ENCODE measurements at places on chromosomes 5 and 9.

DNA sequence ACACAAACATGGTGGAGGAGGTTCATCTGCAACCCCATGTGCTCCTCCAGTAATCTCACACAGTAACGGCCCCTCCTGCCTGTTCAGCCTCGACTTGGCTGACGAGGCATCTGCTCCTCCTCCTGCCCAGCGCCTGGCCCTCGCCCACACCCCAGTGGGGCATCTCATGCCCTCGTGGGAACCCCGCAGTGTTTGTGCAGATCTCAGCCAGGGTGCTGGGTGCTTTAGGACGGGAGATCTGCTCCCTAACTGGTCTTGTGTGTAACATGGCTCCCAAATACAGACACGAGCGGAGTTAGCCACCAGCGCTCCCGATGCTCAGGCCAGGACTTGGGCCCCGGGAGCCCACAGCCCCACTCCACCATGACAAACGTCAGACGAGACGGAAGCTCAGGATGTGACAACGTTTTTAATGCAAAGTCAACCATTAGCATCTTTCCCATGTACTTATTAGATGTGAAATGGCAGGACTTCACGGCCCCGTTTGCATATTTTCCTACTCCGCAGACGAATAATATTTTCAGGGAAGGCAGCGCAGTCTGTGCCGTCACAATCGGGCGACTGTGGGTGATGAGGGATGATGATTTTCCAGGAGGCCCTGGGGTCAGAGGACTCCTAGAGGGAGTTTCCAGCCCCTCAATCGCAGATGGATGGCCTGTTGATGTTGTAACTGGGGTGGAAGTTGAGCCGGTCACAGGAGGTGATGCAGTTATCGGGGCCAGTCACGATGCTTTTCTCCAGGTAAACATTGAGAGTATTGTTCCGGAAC, 5.5 kb upstream of the MRPS2 start:
- no peak for DNase-seq

GRCh38 chr5:150106674-150107426, 20.5 kb upstream of the CSF1R start:
- no peak for DNase-seq

GRCh38 chr5:164672205-164672604, 1166.8 kb downstream of the MAT2B start:
- no peak for DNase-seq

GRCh38 chr9:101398930-101399642, 435 bp downstream of the ZNF189 start:
- DNase-seq, result no peak

DNA sequence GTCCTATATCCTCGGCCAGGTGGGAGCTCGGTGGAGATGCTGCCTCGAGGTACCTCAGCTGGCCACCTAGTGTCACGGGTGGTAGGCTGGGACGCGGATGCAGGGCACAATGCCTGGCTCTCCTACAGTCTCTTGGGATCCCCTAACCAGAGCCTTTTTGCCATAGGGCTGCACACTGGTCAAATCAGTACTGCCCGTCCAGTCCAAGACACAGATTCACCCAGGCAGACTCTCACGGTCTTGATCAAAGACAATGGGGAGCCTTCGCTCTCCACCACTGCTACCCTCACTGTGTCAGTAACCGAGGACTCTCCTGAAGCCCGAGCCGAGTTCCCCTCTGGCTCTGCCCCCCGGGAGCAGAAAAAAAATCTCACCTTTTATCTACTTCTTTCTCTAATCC, 2.0 kb downstream of the PCDHGC3 start:
- no peak for DNase-seq

GRCh38 chr9:130845901-130846481, 10.9 kb downstream of the ABL1 start:
- no peak for DNase-seq

DNA sequence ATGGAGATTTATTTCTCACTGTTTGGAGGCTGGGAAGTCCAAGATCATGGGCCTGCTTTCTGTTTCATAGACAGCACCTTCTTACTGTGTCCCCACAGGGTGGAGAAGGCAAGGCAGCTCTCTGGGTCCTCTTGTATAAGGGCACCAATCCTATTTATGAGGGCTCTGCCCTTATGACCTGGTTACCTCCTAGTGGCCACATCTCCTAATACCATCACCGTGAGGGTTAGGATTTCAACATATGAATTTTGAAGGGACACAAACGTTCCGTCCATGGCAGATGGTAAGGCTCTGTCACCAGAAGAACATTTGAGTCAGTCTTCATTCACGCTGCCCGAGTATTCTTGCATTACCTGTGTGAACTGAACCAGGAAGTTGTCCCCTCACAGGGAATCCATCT, 48.4 kb downstream of the ANKRD33B start:
- no peak for DNase-seq

DNA sequence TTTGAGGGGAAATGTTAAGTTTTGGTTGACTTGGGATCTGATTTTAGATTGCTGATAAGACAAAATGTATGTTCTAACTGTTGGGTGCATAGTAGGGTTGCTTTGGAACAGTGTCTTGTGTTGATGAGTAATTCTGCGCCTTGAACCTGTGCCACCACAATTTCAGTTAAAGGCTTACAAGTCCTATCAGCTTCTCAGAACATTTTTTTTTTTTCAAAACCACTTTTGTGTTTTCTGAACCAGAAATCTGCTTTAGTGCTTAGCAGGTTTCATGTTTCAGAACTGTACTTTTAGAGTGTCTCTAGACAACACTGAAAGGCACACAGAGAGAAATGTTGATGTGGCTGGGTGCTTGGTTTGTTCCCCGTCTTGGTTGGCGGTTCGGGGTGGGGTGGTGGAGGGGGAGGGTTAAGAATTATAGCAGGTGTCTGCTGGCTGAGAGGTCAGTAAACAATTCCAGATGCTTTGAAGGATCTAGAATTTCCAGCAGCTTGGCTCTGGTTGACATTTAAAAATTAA, 84.6 kb downstream of the ANKRD55 start:
- DNase-seq, result peak; percentile 13

DNA sequence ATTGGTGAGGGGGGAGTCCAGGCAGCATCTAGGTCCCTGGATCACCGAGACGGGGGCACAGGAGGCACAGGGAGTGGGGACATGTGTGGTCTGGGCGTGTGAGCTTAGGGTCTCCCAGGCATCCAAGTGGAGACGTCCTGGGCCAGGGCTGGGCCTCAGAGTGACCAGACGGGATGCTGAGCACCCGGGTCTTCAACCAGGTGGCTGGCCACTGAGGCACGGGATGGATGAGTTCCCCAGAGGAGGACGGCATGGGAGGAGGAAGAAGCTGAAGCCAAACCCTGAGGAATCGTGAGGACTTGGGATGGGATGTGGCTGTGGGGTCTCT, 88.0 kb downstream of the LMX1B start:
- DNase-seq, result no peak

DNA sequence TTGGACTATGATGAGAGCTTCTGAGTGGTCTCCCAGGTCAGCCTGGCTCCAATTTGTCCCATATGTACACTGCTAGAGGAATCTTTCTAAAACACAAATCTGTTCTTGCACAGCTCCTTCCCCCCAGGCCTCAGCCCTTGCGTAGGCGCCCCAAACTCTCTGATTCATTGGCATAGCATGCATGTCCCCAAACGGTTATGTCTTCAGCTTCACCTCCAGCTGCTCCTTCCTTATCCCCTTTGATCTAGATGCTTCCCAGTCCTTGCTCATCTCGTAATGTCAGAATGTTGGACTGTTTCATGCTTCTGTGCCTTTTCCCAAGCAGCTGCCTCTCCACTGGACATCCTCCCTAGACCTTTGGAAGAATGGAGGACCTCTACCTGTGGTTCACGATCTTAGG, 60.1 kb upstream of the BASP1 start:
- DNase-seq, result no peak

GRCh38 chr5:92860061-92860460, 721.0 kb downstream of the NR2F1-AS1 start:
- DNase-seq, result no peak

DNA sequence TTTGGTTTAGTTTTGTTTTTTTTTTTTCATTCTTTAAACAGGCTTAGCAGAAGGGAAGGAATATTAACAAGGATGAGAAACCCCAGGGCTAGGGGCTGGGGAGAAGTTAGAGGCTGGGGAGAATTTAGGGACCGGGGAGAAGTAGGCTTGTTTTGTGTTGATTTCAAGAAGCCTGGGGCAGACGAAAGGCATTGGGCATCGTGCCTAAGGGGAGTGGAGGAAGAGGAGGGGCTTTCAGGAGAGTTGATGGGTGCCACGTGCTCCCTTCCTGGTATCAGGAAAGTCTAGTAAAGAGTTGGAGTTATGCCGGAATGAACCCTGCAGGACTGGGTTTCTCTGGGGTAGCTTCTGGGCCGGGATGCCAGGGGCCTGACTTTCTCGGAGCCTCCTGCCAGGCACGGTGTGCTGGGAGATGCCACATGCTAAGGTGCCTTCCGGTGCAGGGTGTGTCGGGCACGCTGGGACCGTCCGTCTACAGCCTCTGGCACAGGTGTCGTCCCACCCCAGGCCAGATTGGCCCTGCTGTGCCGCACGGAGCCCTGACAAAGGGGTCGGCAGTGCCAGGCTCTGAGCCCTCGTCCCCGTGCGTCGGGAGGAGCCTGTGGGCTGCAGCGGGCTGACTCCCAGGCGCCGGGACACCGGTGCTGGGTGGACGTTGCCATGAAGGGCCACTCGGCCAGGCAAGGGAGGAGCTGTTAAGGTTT, 159.9 kb downstream of the OLFM1 start:
- no peak for DNase-seq

- peak; percentile 44 for DNase-seq
Measured at GRCh38 chr9:120845255-120845654, 2.5 kb upstream of the PSMD5 start.

- no peak for DNase-seq
Measured at GRCh38 chr9:131272212-131272611, 4.1 kb downstream of the FAM78A start.

GRCh38 chr9:131275332-131276093, 797 bp downstream of the FAM78A start:
- no peak for DNase-seq

- DNase-seq, result no peak
Measured at GRCh38 chr5:100407053-100407452, 128.1 kb upstream of the FAM174A start.

- no peak for DNase-seq
Measured at GRCh38 chr5:34728236-34728635, 72.1 kb downstream of the RAI14 start.

DNA sequence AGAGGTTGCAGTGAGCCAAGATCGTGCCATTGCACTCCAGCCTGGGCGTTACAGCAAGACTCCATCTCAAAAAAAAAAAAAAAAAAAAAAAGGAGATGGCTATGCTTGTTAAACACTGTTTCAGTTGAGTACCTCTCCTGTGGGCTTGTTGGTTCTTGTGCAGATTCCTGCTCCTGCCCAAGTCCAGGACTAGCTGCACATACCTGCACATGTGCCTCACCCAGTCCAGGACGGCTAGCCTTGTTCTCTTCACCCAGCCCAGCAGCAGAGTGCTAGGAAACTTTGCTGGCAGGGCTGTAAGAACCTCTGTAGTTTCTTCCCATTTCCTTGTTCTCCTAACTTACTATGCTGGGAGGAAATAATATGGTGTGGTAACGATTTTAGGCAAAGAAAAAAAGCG, 234.1 kb upstream of the DMRT1 start:
- DNase-seq, result no peak

DNA sequence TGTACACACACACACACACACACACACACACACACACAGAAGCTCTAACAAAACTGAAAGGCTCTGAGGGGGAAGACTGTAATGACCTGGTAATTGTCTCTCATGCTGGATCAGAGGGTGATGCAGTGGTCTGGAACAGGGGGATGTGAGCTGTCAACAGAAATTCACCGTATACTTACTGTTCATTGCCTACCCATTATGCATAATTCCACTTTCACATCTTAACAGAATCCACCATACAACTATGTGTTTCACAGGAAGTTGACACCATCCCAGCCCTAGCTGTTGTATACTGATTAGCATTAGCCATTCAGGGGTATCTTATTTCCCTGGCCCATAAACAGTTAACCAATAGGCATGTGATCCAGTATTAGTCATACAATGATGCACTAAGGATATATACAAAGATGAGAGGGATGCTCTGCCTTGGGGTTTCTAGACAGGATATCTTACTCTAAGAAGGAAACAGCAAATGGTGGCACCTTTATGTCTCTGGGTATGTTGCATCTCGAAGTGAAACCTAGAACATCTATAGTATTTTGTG, 396.5 kb upstream of the BRINP1 start:
- no peak for DNase-seq

GRCh38 chr5:24510523-24510988, 134.2 kb downstream of the CDH10 start:
- no peak for DNase-seq
